Pulmonary artery endothelial cell (primary cell): ENCODE measurements at places on chromosomes 5 and 9. TPM values are rescaled to one million over a fixed set of nuclear protein-coding genes. Genes with fewer than 3 reads are reported as not detected.

Gene OR1Q1
- total RNA-seq = not detected in 2 replicates

Gene SPATA6L
- 1.5 and 2.5 TPM in 2 replicates for total RNA-seq

- DNase-seq = no peak
These were observed 2.9 kb downstream of the UBE2B start for GRCh38 chr5:134374232-134374631.

Gene TAF11L10
- total RNA-seq = not detected in 2 replicates

DNA sequence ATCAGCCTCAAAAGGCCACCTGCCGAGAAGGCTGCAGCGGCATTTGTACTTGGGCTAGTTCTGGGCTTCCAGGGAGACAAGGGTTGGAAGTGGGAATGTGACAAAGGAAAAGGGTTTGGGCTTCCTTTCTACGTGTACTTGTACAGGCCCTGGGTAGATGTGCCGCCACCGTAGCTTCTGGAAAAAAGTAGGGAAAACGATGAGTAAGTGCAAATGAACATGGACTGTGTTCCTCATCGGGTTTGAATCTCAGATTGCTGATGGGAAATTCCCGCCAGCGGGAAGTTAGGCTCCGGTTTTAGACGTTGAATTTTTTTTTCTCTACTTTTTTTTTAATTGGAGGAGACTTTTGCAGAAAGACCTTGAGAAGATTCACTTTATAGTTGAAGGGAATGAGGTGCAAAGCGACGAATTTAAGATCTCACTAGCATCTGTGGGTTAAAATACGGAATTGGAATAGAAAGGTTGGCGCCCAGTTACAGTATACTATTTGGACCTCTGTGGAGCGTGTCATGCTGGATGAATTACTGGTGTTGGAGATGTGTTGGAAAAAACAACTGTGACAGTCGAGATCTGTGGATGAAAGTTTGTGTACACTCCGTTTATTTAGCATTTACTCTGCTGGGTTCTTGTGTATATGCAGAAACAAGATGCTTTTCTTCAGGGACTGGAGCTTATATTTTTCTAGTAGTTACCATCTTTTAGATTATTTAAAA, 1.2 kb downstream of the G3BP1 start:
- DNase-seq = no peak

Gene PPP3R2
- not detected in 2 replicates for total RNA-seq

Gene CCNJL
- total RNA-seq = 2.7 and 3.2 TPM in 2 replicates

DNA sequence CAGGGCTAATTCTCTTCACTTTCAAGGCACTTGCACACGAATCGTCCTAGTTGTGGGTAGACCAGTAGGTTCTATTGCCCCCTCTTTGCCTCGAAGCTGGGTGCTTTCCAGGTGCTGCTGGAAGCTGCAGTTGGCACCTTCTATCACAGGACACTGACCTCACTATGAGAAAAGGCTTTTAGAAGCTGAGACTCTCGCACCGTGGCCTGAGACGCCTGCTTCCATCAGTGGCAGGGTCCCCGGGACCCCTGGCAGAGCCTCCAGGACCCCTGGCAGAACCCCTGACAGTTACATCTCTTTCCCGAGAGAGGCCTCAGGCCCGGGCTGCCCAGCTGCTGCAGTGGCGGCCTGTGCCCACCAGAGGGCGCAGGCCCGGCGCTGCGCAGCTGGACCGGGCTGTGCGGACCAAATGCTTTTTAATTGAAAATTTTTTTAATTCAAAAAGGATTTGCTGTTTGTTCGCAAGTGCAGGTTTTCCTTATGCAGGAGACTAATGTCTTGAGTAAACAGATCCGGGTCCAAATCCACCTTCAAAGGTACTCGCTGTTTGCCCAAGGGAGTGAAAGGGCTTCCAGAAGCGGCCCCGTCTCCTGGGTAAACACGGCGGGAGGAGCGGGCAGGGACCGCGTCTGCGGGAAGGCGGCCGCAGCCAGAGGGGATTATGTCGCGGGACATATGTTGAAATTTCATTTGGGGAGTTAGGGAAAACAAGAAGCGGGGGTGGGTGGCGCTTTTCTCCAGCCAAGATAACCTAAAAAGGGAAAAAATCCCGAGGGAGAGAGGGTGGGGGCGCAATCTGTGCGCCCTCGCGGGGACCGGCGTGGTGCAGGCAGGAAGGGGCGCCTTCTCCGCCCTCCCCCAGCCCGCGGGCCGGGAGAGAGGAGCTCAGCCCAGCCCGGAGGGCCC, 114.5 kb upstream of the LMX1B start:
- DNase-seq = no peak

DNA sequence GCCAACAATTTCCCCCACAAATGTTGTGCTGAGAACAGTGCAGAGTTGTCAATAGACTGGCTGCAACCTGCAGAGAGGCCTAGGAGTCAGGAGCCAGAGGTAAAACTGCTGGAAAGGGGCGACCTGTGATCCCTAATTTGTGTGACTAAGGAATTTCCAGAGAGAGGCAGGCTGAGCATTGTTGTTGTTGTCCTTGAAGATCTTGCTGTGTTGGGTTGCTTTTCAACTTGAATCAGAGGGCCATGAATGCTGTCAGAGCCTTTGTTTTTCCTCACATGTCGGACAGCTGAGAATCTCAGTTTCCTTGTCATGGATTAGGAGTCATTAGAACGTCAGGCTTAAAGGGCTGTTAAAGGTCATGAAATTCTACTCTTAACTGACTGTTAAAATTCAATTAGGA, 134.6 kb upstream of the ASTN2 start:
- DNase-seq = no peak

DNA sequence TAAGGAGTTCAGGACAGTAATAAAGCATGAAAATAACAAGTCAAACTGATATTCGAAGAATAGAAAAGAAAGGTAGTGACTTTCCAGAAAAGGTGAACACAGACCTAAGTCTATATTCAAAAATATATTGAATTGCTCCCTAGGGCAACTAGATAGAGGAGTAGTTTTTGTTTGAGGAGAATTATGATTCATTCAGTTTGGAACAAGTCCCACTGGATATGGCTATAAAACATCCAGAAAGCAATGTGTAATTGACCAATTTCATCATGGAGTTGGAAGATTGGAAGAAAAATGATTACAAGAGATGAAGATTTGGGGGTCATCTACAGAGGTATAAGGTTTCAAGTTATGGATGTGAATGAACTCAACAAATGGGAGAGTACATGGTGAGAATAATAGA, 117.5 kb upstream of the ZNF462 start:
- no peak for DNase-seq

DNA sequence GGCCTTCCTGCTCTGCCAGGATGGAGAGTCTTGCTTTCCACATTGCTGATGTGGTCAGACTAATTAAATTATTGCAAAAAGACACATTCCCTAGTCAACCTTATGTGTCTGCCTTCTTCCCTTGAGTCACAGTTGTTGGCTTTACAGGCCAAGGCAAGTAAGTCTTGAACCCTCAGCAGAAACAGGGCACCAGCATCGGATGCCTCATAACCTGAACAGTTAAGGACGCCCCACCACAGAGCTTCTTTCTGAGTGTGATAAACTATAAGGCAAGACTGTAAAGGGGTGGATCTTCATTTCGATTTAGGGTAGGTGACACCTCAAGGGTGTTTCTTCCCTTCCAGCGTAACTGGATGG, 670 bp upstream of the KIF2A start:
- DNase-seq = no peak

- no peak for DNase-seq
These were observed 38.8 kb upstream of the ANXA2R start for GRCh38 chr5:43078956-43079355.

Gene TLX3
- not detected in 2 replicates for total RNA-seq

GRCh38 chr5:78985116-78985724, at the start of gene ARSB:
TSS of gene ARSB (minus strand) at chr5:78985310. CDS start at chr5:78985248, 62 bp downstream.
- no peak for DNase-seq

GRCh38 chr9:84711936-84712335, 42.4 kb downstream of the NTRK2 start:
- no peak for DNase-seq

Gene SUSD1
- 29.5 and 46.5 TPM in 2 replicates for total RNA-seq

DNA sequence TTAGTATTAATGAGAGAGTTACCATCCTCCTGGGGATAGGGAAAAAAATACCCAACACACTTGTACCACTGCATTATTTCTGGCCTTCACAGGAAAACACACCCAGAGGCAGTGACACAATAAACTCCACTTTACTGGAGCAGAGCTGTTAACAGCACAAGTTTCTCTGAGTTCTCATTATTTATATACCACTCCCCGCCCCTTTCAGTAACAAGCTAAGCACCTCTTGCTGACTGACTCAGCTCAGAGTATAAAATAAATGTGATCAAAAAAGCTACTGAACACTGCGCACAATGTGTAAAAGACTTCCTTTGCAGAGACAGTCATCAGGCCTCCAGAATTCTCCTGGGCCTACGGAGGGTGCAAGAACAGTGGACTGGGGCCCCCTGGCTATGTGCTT, 21.6 kb downstream of the KLF9 start:
- no peak for DNase-seq

GRCh38 chr9:91503673-91504081, 80.0 kb upstream of the NFIL3 start:
- no peak for DNase-seq

DNA sequence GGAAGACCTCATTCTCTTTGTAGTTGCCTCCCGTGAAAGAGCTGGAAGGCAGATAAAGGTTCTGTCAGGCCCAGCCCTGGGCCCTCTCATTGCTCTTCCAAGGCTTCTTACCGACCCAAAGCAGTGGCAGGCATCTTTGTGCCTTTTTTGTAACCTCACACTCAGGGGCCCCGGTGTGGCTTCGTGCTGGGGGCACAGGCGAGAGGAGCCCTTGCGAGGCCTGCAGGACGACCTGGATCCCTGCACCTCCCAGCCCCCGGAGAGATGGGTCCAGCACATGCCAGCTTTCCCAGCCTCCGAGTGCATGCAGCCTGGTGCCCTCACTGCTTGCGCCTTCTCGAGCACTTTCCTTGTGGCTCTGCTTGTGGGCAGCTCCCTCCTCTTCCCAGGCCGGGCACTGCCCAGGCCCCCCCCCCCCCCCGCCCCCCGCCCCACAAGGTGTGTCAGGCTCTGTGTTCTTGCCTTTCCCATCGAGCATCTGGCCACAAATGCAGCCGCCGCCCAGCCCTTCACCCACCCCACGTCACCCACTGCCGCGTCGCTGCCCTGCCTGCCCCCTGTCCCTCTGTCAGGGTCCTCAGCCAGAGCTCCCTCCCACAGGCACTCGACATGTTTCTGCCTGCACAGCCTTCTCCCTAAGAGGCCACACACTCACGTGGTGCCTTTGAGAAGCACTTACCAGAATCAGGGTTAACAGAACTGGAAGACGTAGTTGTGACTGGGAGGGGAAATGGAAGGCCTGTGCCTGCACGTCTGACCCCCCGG, 63.7 kb upstream of the CACNA1B start:
- DNase-seq = no peak

Gene LRRC19
- not detected in 2 replicates for total RNA-seq

- no peak for DNase-seq
These were observed 15.6 kb upstream of the DMXL1 start for GRCh38 chr5:119055294-119055693.

- DNase-seq = no peak
These were observed 385.3 kb downstream of the PSAT1 start for GRCh38 chr9:78682216-78682615.

- no peak for DNase-seq
These were observed 320.3 kb downstream of the ACTL7B start for GRCh38 chr9:108535526-108535925.

DNA sequence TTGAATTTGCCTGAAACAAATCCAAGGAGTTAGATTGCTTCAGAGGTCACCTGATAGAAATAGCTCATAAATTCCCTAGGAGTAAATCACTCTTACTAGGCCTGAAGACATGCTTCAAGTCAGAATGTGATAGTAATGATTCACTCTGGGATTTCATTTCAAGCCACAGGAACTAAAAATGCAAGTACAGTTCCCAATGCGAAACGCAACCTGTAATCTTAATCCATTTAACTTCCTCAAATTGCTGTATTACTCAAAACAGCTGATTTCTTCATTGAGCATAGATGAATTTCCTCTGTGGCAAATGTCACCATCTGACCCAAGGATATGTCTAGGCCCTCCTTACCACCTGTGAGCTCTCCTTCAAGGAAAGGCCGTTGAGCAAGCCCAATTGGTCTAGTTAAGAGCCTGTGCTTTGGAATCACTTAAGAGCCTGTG, 32.1 kb upstream of the IL6ST start:
- DNase-seq = no peak

Gene C9orf152
- not detected in 2 replicates for total RNA-seq

- DNase-seq = no peak
These were observed 419.4 kb upstream of the PTGER4 start for GRCh38 chr5:40260361-40260760.

Gene GPR150
- 0.20 and 0.32 TPM in 2 replicates for total RNA-seq

Gene GABRA1
- total RNA-seq = not detected in 2 replicates
